Activated T-cell treated with anti-CD3 and anti-CD28 coated beads for 4 hours (primary cell): ENCODE measurements at places on chromosomes 4 and X.
A peak's percentile ranks its signal among the peaks of the same experiment; 100 is the strongest.

GRCh38 chr4:140243278-140243753, 89.3 kb upstream of the MAML3 start:
- no peak for DNase-seq

DNA sequence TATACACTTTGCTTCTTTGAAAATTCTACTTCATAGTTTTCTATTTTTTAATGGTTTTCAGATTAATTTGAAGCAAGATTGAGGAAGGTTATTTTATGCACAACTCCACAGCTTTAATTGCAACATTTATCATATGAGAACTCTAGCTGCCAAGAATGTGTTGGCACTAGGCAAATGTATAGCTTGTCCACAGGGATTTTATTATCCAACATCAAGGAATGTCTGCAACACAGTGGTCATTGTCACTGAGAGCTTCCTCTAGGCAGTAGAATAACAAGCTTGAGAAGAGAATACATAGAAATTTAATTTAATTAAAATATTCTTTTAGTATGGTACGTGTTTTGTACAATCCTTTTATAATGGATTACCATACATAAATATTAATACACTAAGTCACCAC, 1600.8 kb downstream of the ARAP2 start:
- no peak for DNase-seq

DNA sequence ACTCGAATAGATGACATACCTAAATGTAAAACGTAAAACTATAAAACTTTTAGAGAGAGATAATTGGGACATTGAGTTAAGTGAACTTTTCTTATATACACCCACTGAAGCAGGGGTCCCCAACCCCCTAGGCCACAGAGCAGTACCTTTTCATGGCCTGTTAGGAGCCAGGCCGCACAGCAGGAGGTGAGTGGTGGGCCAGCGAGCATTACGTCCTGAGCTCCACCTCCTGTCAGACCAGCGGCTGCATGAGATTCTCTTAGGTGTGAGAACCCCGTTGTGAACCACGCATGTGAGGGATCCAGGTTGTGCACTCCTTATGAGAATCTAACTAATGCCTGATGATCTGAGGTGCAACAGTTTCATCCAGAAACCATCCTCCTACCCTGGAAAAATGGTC, 114.8 kb downstream of the HMX1 start:
- no peak for DNase-seq

DNA sequence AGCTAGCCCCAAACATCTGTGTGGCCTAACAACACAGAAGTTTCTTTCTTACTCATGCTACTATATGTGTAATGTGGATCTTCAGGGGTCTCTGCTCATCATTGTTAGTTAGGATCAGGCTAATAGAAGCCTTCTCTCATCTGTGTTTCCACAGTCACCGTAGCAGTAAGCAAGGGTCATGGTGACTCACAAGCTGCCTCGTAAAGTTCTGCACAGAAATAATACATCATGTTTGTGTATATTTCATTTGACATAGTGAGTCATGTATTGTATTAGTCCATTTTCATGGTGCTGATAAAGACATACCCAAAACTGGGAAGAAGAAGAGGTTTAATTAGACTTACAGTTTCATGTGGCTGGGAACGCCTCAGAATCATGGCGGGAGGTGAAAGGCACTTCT, 38.7 kb downstream of the SLC4A4 start:
- DNase-seq = no peak

GRCh38 chr4:80015407-80016189, 57.4 kb downstream of the ANTXR2 start:
- DNase-seq = no peak

GRCh38 chr4:77653162-77653758, 47.6 kb downstream of the CXCL13 start:
- DNase-seq = no peak

DNA sequence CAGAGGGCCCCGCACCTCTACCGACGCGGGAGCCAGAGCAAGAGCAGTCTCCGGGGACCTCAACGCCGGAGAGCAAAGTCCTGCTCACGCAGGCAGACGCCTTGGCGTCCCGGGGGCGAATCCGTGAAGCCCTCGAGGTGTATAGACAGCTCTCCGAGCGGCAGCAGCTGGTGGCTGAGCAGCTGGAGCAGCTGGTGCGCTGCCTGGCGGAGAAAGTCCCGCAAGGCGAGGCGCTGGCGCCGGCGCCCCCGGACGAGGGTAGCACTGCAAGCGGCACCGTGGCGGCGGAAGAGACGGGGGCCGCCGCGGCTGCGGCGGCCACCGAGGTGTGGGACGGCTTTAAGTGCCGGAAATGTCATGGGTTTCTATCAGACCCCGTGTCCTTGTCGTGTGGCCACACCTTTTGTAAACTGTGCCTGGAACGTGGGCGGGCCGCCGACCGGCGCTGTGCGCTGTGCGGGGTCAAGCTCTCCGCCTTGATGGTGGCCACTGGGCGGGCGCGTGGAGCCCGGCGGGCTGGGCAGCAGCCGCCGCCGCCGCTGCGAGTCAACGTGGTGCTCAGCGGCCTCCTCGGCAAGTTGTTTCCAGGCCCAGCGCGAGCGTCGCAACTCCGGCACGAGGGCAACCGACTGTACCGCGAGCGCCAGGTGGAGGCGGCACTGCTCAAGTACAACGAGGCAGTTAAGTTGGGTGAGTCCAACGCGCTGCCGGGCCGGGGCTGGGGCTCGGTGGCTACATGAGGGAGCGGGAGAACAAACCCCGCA, 672 bp downstream of the LONRF3 start:
- DNase-seq = peak; percentile 10

DNA sequence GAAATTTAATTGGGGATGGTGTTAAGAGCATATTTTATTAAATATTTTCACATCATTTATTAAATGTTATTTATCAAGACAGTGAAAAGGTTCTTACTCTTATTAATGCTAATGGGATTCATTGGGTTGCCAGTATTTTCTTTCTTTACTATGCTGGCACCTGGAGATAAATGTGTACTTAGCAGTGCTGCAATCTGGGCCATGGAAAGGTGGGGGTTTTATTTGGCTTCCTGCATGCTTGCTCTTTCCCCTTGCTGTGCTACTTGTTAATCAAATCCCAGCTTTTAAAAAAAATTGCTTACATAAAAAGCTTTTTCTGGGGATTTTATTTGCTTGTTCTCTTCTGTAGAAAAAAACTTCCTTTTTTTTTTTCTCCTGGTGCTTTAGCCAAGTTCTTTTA, 48.3 kb downstream of the ZAR1 start:
- no peak for DNase-seq

DNA sequence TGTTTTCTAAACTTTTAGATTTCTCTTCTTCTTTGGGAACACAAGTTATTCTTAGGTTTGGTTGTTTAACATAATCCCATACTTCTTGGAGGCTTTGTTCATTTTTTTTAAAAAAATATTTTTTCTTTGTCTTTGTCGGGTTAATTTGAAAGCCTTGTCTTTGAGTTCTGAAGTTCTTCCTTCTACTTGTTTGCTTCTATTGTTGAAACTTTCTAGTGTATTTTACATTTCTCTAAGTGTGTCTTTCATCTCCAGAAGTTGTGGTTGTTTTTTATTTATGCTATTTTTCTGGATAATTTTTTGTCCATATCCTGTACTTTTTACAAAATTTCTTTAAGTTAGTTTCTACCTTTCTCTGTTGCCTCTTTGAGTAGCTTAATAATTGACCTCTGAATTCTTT, 116.1 kb downstream of the NPNT start:
- no peak for DNase-seq

- no peak for DNase-seq
Measured at GRCh38 chr4:137310593-137311490, 221.5 kb downstream of the PCDH18 start.

DNA sequence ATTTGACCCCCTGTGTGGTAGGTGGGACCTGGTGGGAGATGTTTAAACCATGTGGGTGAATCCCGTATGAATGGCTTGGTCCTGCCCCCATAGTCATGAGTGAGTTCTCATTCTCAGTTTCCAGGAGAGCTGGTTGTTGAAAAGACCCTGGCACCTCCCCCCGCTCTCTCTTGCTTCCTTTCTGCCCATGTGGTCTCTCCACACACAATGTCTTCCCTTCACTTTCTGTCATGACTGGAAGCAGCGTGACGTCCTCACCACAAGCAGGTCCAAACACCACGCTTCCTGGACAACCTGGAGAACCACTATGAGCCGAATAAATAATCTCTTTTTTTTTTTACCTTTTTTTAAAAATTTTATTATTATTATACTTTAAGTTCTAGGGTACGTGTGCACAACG, 3.5 kb upstream of the CSF2RA start:
- no peak for DNase-seq

DNA sequence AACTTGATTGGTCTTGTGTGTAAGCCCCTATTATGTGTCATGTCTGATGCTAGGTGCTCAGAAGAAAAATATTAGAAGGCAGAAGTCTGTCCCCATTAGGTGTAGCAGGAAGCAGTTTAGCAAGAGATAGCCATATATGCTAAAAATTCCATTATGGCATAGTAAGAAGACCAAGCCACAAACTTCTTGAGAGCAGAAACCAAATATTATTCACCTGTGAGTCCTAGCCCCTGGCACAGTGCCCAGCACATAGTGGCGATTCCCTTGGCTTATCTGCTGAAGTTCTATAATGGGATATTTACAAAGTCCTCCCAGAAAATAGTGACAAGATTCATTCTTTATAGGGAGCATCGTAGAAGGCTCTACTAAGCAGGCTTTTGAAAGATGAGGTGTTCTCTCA, 174.4 kb downstream of the RAB28 start:
- no peak for DNase-seq

DNA sequence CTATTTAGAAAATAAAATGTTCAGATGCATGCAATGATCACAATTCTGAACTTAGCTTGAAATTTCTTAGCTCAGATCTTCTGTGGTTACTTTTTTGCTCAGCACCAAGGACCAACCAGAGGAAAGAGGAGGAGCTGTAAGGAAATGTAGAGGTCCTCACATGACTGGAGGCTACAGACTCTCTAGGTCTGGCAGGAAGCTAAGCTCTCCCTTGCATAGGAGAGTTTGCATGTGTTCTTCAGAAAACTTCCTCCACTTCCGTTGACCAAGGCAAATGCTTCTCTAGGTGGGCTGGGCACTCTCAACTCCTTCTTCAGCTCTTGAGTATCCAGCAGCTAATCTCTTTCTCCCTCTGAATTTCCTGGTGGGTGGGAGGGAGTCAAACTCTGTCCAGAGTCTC, 119.6 kb downstream of the BTC start:
- DNase-seq = no peak

DNA sequence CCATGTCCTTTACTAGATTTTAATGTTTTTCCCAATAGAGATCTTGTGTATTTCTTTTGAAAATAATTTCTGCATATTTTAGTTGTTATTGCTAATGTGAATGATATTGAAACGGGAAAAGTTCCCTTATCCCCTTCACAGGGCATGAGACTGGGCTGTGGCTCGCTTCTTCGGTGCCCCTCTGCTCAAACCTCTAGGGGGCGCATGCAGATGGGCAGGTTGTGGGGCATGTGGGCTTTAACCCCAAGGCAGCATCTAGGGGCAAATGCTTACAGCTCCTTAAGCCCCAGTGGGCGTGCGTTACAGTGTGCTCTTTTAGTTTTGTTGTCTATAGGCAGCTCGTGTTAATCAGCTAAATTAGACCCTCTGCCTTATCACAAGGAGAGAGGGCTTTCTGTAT, 194.7 kb downstream of the OPHN1 start:
- DNase-seq = no peak

DNA sequence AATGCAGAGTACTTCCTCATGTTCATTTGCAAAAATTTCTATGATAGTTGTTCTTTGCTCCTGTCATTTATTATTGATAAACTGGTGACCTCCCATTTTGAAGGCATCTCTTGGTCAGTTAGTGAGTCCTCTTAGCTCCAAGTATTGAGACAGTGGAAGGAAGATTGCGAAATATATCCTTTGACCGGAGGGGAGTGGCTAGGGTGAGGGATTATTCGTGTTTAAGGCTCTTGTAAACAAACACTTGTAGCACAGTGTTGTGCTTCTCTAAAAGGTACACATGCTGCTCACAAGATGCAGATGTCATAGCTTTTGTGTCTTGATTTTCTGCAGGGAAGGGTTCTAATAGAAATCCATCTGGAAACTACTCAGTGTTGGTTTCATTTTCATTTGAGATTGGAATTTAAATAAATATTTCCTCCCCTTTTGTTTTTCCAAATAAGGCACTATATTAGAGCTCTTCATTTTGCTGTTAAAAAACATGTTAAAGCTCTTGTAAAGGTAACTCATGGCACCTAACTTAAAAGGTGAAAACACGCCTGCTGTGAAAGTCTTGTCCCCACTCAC, 21.8 kb downstream of the TXLNG start:
- no peak for DNase-seq

GRCh38 chr4:106365613-106366012, 3.0 kb downstream of the GIMD1 start:
- no peak for DNase-seq

DNA sequence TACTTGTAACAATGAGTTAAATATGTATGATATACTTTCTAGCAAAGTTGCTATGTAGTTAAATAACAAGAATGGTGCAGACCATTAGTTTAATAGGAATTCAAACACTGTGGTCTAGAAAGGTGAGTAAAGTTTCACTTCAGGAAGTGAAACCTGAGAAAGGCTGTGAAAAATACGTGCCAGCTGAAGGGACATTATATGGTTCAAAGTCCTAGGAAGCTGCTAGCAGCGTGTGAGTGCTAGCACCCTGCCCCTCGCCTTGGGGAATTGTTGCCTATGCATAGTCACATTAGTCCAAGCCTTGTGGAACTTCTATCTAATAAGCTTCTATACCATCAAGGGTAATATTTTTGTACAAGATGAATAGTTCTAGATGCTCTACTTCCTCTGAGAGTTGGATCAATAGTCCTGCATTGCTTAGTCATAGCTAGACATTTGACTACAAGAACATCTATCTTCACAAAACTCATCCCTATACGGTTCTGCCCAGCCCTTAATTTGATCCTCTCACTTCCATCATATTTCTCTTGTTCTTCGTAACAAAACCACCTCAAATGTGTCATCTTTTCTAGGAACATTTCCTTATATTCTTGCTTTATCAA, 45.8 kb upstream of the ARSJ start:
- DNase-seq = no peak

GRCh38 chr4:43607400-43607799, 714.9 kb downstream of the GRXCR1 start:
- DNase-seq = no peak

DNA sequence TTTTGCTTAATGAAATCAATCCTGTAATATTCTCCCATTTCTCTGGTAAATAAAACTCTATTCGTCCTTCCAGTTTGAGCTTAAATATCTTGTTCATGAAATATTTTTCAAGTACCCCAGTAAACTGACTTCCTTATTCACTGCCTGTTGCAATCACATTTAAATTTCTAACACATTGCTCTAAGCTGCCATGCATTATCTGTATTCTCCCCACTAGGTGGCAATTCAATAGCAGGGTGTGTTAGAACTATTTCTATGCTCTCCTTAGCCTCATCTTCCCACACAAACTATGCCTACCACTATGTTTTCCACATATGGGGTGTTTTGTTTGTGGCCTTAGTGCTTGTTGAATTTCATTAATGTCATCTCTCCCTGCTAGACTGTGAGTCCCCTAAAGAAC, 377.1 kb upstream of the HS3ST1 start:
- DNase-seq = no peak

- DNase-seq = no peak
Measured at GRCh38 chr4:182192511-182193181, 50.6 kb upstream of the TENM3 start.

- no peak for DNase-seq
Measured at GRCh38 chr4:66805582-66805981, 739.7 kb downstream of the CENPC start.
